ENCODE measurements at places on chromosomes 4 and X. TPM values are rescaled to one million over a fixed set of nuclear protein-coding genes. Genes with fewer than 3 reads are reported as not detected.

DNA sequence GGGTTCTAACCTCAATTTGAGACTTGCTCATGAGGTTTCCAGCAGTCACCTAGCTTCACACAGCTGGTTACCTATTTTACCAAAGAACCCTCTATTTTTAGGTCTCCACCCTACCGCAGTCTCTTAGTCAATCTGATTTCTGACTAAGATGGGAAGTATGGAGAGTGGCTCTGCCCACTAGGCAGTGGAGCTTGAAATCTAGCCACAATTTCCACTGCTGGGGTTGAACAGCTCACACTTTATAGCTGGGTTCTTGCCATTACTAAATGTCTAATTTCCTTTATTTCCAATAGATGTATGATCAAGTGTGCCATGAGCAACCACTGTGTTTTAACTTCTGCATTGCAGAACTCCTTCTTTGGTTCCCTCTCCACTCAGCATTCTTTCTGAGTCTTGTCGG lies 43.1 kb downstream of the GASK1B start:
- H3K4me3 ChIP-seq = no peak overlapping the region
- no peak overlapping the region for H3K27ac ChIP-seq
- peaks cover 14% of the 10 kb centered on the region for H3K36me3 ChIP-seq
- no peaks in the 10 kb centered on the region for H3K27me3 ChIP-seq
- no peak for DNase-seq

GRCh38 chr4:77950203-77950602 lies 87.6 kb downstream of the MRPL1 start:
- DNase-seq = no peak
- peaks cover 14% of the 10 kb centered on the region for H3K36me3 ChIP-seq
- no peaks in the 10 kb centered on the region for H3K4me1 ChIP-seq

DNA sequence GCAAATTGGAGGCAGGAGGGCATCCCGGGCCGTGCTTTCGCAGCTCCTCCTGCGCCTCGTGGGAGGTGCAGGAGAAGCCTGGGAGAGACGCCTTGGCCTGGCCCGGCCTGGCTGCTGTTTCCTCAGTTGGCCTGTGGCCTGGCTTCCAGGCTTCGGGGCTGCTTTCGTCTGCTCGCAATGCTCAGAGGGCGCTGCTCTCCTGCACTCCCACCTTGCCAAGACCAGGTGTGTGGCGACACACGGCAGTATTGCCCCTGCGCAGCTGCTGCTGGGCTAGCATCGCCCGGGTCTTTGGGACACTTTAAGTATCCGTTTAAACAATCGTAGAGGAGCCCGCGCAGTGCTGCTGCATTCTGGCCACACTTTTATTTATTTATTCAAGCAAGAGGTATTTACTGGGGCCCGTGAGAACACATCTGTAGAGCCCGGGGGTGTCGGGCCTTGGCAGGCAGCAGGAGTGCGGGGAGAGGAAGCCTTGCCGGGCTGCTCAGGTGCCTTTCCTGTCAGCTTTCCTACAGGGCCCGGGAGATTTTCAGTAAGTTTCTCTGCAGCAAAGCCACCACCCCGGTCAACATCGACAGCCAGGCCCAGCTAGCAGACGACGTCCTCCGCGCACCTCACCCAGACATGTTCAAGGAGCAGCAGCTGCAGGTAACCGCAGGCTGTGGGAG lies 26.2 kb upstream of the HGFAC start:
- H3K36me3 ChIP-seq = peaks cover 43% of the 10 kb centered on the region
- peaks cover 5% of the 10 kb centered on the region for H3K4me1 ChIP-seq
- no peak overlapping the region for H3K4me3 ChIP-seq
- no peak for DNase-seq

DNA sequence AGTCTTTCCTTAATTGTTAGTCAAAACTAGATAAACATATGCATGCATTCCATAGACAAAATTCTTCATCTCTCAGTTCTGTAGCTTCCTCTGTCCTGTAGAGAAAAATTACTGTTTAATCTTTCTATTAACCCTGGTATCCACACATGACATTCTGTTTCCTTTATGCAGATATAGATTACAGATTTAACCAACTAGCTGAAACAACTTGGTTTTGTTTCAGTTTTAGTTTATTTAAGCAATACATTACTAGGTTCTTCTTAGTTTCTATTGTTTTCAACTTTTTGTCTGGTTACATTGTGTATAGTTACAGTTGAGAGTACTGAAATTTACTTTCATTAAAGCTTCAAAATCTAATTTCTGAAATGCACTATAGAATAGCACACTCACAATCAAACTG lies 933.9 kb upstream of the EPHA5 start:
- no peaks in the 10 kb centered on the region for H3K36me3 ChIP-seq
- H3K27ac ChIP-seq = no peak overlapping the region
- DNase-seq = no peak
- no peaks in the 10 kb centered on the region for H3K4me1 ChIP-seq

DNA sequence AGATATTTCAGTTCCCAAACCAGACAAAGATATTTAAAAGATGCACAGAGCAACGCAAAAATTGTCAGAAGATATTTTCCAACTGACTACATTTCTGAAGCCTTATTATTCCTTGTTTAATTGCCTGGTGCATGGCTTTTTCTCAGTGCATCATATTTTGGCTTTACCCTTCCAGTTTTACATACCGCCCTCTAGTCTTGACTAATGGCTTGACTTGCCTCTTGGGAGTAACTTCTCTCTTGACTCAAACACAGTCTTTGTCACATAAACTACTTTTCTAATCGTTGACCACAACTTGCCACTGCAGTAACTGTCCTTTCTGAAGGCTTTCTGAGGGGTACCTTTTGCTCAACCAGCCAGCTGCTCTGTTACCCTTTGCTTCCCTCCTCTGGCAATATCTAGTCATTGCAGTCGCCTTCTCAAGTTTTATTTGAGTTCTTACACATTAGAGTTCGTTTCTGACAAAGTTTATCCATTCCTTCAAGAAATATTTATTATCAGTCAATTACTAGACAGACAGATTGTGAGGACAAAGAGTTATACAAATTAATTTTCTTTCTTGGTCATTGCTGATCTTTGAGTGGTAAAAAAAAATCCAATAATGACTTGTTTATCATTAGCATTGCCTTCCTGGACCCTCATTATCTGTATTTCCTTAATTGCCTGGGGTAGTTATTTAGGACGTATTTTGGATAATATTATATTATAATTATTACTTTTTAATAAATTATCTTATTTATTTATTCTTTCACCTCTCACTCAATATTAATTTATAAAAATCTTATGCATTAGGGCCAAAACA lies 506.9 kb upstream of the PCDH10 start:
- H3K4me3 ChIP-seq = no peak overlapping the region
- peak; percentile 44 for DNase-seq
- no peaks in the 10 kb centered on the region for H3K27me3 ChIP-seq
- no peak overlapping the region for H3K27ac ChIP-seq

DNA sequence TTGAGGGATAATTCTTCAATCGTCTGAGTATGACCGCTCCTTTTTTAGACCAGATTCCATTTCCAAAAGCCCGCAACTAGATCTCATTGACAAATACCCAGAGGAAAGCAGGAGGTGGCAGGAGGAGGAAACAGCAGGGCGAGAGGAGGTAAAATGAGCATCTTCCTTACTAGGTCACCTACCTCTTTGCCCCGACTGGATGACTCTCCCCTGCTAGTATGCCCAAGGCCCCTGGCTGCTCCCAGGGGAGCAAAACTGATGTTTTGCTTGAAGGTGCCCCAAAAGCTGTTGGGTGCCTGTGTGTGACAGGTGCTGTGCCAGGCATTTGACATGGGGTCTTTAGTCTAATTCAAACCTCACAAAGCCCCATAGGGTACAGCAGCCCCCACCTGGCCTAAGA lies 48.9 kb downstream of the C4orf50 start:
- H3K27ac ChIP-seq = no peak overlapping the region
- DNase-seq = no peak
- peaks cover 7% of the 10 kb centered on the region for H3K4me1 ChIP-seq
- no peak overlapping the region for H3K4me3 ChIP-seq

- H3K4me3 ChIP-seq = no peak overlapping the region
- H3K27ac ChIP-seq = peak overlapping the region; percentile 92
- peaks cover 16% of the 10 kb centered on the region for H3K4me1 ChIP-seq
- no peaks in the 10 kb centered on the region for H3K27me3 ChIP-seq
These were observed 131.2 kb upstream of the PCDH18 start for GRCh38 chr4:137663251-137664045.

DNA sequence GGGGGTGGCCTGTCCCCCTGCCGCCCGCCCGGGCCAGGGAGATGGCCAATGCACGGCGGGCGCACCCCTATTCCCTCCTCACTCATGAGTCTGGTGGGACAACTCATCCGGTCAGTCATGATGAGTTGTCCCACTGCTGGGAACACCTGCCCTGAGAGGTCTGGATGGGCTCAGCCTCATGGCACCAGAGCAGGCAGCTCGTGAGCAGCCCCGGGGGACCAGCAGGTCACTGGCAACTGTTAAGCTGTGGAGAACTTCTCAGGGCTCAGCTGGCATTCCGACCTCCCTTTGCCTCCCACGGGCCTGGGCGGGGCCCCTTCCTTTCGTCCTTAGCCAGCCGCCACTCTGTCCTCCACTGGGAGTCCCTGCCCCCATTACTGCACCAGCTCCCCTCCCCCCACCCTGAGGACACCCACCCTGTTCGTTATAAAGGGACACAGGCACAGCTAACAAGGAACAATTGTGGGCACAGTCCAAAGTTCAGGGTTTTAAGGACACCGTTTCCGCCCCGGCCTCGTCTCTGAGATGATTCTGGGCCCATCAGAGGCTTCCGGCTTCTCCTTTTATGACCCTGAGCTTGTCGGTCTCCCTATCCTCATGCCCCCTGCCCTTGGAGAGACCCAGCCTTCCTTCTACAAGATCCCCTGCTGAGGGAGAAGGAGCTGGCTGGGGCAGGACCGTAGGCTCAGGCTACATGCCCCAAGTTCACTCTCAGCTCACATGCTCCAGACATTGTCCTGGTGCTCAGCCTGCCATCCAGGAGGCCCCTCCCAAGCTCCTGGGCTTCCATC lies 14.6 kb upstream of the KIAA0232 start:
- peaks cover 6% of the 10 kb centered on the region for H3K27me3 ChIP-seq
- H3K27ac ChIP-seq = no peak overlapping the region
- no peaks in the 10 kb centered on the region for H3K36me3 ChIP-seq
- DNase-seq = no peak
- H3K4me3 ChIP-seq = no peak overlapping the region
- no peaks in the 10 kb centered on the region for H3K4me1 ChIP-seq

ELF4 gene
- 23.6 TPM for total RNA-seq

GRCh38 chr4:7740866-7741525 lies 198.7 kb downstream of the AFAP1 start:
- H3K4me3 ChIP-seq = no peak overlapping the region
- DNase-seq = no peak
- H3K36me3 ChIP-seq = no peaks in the 10 kb centered on the region
- H3K27me3 ChIP-seq = peaks cover 5% of the 10 kb centered on the region
- H3K27ac ChIP-seq = no peak overlapping the region

TCEAL4 gene
- total RNA-seq = 95.5 TPM

DNA sequence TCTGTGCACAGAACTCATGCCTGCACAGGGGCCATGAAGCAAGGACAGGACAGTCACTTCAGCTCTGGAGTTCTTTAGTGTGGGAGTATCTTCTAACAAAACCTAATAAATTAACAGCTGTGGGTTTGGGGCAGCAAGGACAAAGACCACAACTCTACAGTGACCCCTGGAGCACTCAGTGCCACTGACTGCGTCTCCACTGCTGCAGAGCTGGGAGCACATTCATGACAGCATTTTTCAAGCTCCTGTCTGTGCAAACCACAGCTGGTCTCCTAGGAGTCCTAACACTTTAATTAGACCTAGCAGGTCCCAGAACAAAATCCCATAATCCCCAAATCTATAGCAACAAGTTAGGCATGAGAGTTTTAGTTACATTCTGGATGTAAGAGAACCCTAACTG lies 76.5 kb downstream of the RTL9 start:
- H3K27ac ChIP-seq = no peak overlapping the region
- H3K4me3 ChIP-seq = no peak overlapping the region
- H3K36me3 ChIP-seq = no peaks in the 10 kb centered on the region

GRCh38 chr4:169885893-169886292 lies 128.1 kb upstream of the HPF1 start:
- no peaks in the 10 kb centered on the region for H3K36me3 ChIP-seq
- no peaks in the 10 kb centered on the region for H3K4me1 ChIP-seq
- DNase-seq = no peak
- H3K27ac ChIP-seq = no peak overlapping the region
- no peak overlapping the region for H3K4me3 ChIP-seq
- H3K27me3 ChIP-seq = peaks cover 2% of the 10 kb centered on the region

NEUROG2 gene
- total RNA-seq = not detected

GRCh38 chr4:26204249-26204825 lies 116.5 kb upstream of the RBPJ start:
- no peaks in the 10 kb centered on the region for H3K4me1 ChIP-seq
- H3K4me3 ChIP-seq = no peak overlapping the region
- H3K36me3 ChIP-seq = no peaks in the 10 kb centered on the region

DNA sequence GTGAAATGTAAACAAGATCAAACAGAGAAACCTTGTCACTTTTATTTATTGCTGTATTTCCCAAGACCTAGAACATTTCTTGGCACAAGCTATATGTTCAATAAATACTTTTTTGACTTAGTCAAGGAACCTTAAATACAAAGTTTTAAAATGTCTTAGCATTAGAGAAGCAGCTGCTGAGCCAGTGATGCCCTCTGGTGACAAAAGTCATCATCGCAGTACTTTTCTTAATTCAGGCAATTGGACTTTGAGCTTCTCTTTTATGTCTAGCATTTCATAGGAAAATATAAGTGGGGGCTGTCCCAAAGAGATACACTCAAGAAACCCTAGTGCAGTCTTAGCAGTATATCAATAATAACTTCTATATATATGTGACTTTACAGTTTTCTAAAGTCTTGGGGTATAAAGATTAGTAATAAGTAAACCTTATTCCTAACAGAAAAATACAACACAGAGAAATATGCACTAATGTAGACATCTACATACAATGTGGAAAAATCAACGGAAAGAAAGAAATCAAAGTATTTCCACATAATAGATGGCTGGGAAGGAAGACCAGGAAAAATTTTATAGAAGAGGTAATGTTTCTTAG lies 118.4 kb downstream of the DTHD1 start:
- H3K4me3 ChIP-seq = no peak overlapping the region
- H3K27me3 ChIP-seq = no peaks in the 10 kb centered on the region
- H3K27ac ChIP-seq = no peak overlapping the region
- H3K36me3 ChIP-seq = no peaks in the 10 kb centered on the region
- peak; percentile 41 for DNase-seq

JCHAIN gene
- total RNA-seq = not detected

DNA sequence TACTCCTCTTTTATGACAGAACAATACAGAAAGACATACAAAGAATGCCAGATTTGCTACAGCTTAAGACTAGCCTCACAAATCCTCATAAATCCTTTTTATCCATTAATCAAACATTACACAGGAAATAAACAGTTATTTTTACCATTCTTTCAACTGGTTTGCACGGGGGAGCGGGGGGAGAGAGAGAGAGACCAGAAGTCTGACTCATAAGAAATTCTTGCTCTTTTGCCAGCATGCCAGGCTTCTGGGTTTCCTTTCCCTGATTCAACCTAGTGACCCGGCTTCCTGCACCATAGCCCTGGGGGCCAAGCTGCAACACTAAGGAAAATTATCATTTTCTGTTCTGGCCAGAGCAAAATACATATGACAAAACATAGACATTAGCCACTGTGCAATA lies 6.8 kb upstream of the RRAGB start:
- no peak overlapping the region for H3K4me3 ChIP-seq
- H3K27ac ChIP-seq = no peak overlapping the region
- no peaks in the 10 kb centered on the region for H3K36me3 ChIP-seq
- DNase-seq = no peak
- no peaks in the 10 kb centered on the region for H3K4me1 ChIP-seq

GAGE12J gene
- total RNA-seq = not detected
